ENCODE measurements at places on chromosomes 5 and 9.

- no peak for DNase-seq
These were observed 127.7 kb upstream of the PIK3R1 start for GRCh38 chr5:68087866-68088265.

DNA sequence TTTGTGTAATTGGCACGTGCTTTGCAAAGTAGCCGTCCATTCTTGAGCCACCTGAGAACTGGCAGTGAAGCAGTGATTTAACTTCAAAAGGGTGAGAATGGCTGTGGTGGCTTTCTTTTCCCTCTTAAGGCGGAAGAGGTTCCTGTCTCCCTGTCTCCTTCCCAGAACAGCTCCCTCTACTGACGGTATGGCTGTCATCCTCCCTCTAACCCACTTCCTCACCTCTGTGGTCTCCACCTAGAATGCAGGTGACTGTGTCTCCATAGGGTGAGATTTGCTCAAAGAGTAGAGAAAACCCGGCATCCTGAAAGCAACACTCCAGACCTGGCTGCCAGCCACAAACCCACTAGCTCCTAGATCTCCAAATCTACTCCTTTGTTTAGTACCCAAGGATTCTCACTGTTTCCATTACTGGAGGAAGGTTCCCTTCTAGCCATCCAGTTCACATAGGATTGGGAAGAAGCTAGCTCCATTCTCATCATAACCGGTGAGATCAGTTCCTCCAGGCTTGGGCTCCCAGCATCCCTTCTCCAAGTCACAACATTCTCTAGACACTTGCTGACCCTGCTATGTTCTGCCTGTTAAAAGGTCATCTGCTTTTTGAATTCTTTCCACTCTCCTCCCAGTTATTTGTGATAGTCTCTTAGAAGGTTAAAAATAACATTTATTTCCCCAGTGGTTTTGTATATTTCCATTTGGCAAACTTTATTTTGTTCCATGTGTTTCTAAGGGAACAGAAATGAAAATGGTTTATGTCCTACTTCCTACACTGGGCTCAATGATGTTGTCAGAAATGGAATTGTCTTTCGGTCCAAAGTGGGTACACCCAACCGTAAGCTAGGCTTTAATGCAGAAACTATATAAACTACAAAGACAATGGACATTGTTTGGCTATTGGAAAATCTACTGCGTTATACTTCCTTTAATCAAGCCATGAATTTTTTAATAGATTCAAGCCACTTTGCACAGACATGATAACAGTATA is 269.4 kb downstream of the CWC27 start:
- DNase-seq: no peak

- no peak for DNase-seq
These were observed 144.2 kb upstream of the RAI14 start for GRCh38 chr5:34511915-34512314.

GRCh38 chr9:81984928-81985327 is 3.6 kb upstream of the SPATA31D1 start:
- no peak for DNase-seq

GRCh38 chr9:104536756-104537155 is at the start of gene OR13C3:
OR13C3 (minus strand) TSS chr9:104536856; CDS start chr9:104536723, 133 bp downstream.
- DNase-seq: no peak

GRCh38 chr9:107847978-107848964 is 358.7 kb upstream of the KLF4 start:
- DNase-seq: no peak

DNA sequence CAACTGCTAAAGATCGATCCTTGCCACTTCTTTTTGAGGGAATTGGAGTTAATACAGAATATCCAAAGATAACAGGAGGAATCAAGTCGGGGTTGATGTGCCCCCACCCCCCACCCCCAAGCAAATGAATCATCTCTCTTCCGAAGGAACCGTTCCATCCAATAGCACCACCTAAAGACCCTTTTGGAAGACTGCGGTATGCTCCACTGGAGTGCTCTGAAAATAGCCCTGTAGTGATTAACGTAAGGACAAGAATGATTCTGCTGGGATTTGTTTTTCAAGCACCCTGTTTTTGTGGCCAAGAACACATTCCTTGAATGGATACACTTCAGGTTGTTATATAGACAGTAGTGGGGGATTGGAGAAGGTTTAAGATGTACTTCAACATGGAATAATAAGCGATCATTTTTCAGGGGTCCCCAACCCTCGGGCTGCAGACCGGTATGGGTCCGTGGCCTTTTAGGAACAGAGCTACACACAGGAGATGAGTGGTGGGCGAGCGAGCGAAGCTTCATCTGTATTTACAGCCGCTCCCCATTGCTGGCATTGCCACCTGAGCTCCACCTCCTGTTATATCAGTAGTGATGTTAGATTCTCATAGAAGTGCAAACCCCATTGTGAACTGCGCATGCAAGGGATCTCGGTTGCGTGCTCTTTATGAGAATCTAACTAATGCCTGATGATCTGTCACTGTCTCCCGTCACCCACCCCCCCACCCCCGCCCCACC is 44.5 kb upstream of the TMEM252 start:
- no peak for DNase-seq

GRCh38 chr5:163943546-163943945 is 438.1 kb downstream of the MAT2B start:
- DNase-seq: no peak

DNA sequence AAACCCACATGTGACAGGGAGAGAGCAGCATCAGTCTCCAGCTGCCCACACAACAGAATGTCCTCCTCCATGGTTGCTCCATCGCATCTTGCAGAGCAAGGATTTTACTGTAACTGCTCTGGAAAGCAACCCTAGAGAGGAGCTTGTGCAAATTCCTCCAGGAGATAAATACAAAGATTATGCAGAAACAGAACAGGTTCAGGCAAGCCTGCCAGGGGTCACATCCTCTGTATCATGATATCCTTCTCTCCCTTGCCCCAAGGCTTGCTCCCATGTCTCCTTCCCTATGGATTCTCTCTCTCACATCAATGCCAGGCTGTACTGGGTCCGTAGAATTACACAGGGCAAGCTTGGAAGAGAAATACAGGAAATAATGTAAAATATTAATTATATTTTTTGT is 226.0 kb downstream of the MPDZ start:
- no peak for DNase-seq

- DNase-seq: no peak
These were observed 66.1 kb upstream of the ANKRD55 start for GRCh38 chr5:56299212-56299611.

GRCh38 chr9:128716581-128717254 is 7.2 kb downstream of the ZDHHC12 start:
- DNase-seq: no peak

DNA sequence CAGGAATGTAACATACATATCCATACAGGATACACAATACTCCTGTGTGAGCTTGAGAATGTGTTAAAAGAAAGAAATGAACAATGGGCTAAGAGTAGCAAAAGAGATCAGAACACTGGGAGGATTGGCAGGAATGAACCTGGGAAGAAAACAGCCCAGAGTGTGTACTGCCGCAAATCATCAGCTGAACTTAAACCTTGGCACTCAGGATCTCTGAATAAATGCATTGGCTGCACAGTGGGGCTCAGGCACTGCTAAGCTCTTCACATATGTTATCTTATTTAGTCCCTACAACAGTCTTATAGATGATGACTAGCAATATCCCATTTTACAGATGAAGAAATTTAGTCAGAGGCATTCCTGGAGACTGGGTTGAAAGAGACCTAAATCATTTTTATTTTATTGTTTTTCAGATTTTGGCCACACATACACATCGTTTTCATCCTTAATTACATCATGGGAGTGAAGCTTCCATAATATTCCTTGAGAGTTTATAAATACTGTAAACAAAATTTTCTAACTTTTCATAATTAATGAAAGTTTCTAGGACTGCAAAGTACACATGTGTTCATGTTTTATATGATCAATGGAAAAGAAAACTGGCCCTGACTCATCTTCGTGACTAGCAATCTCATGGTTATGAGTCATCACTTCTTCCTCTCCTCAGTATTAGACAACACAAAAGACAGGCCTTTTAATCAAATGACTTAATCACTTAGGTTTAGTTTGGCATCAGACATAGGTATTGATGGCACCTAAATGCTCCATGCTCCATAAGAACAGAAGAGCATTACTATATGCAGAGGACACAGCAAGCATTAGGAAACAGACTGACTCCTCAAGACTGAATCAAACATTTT is 59.2 kb downstream of the CDH18 start:
- DNase-seq: no peak

GRCh38 chr5:132224716-132225115 is 2.9 kb downstream of the P4HA2 start:
- no peak for DNase-seq

DNA sequence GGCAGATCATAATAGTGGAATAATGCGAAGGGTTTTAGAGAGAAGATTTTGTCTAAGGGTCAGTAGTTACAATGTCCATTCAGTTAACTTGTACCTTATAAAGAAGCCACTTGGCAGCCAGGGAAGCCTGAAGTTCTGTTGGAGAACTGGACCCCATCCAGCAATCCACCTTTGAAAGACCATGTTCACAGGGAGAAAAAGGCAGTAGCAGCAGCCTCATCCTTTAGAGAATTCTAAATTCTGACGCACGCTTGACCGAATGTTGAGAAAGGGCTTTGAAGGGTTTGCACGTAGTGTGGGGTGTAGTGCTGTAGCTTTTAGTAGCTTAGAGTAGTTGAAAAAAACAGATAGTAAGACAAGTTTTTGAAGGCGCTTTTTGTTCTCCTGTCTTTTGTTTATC is 42.8 kb downstream of the MCCC2 start:
- no peak for DNase-seq

- DNase-seq: no peak
These were observed 58.3 kb downstream of the GPR107 start for GRCh38 chr9:130111786-130112537.

DNA sequence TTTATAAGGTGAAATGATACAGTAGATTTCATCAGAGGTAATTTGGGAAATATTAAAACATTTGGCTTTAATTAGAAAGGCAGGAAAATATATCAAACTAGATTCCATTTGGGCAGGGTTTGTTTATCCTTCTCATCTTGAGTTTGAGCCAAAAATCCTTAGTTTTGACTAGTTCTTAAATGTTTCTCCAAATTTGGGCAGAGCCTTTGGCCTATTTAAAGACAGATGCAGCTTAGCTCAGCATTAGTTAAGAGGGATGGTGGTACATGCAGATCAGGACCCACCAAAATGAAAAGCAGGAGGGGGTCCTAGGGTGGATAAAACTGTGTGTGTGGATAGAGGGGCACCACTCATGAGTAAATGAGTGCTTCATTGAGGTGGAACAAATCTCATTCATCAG is 20.3 kb upstream of the ARRDC3 start:
- no peak for DNase-seq

GRCh38 chr5:180311216-180311615 is 19.3 kb upstream of the MAPK9 start:
- no peak for DNase-seq

- DNase-seq: no peak
These were observed 61.4 kb upstream of the TBC1D9B start for GRCh38 chr5:179969110-179969509.

DNA sequence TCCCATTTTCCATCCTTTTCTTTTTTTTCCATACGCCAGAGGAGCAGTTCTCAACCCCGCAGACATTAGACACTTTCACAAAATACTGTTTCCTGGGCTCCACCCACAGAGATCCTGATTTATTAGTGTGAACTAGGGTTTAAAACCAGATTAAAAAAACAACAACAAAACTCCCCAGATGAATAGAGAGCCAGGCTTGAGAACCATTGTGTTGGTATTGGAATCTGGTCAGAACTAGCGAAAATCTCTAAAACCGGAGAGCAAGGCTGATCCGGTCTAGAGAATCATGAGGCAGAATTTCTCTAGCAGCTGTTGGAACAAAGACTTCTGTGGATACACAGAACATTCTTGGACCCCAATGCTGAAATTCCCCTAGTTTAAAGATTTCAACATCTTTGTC is 173.0 kb downstream of the PCSK1 start:
- no peak for DNase-seq
